ENCODE measurements at places on chromosomes 2 and 18.

GRCh38 chr18:52700816-52701215, 360.8 kb downstream of the DCC start:
- DNase-seq: no peak

DNA sequence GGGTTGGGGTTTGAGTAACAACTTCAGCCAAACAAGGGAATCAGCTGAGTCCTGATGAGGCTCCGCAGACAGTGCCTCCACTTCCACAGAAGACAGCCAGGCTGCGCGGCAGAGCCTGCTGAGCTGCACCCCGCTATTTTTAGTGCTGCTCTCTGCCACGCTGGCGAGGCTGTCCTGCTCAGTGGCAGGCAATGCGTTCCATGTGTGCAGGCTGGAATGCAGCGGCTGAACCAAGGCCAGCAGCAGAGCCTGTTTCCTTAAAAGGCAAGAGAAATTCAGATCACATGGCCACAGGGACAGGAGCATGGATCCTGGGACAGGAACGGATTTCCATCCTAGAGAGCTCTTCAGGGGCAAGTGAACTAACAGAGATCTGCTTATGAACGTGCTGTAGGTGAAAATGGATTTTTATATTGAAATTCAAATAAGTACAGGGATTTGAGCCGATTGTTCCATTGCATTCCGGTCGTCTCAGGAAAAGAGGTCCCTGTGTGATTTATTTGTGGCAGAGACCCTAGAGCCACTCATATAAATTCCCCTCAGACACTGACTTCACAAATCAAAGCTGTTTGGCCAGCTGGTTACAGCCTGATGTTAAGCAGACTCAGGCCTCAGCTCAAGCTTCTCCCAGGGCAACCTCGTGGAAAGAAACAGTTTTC, 98.7 kb downstream of the COL6A3 start:
- no peak for DNase-seq

GRCh38 chr2:222485367-222486211, 61.2 kb downstream of the SGPP2 start:
- no peak for DNase-seq

- DNase-seq: no peak
Observed at GRCh38 chr2:9356261-9356660, 67.1 kb downstream of the ITGB1BP1 start.

DNA sequence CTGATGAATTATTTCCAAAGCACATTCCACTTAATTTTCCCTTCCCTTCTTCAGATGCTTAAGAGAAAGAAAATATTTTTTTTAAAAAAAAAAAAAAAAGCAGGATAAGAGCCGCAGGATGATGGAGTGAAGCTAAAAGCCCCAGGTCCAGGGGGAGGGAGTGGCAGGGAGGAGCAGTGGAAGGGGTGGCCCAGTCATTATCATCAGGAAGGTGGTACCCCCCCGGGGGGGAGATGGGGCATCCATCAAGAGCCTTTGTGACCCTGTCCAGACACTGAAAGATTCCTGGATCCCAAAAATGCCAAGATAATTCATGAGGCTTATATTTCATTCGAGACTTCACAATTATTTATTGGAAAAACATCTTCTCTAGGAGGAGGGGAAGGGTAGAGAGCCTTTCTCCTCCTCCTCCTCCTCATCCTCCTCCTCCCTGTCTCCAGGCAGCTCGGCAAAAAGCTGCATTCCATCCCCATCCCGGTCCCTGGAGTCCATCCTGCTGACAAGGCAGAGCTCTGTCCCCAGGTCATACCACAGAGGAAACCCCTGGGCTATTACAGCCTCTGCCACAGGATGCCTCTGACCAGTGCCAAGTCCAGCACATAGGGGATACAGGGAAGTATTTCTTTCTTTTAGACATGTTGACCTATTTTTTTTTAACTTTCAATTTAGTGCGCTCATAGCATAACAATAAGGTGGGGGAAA, 125.3 kb downstream of the TWIST2 start:
- no peak for DNase-seq

DNA sequence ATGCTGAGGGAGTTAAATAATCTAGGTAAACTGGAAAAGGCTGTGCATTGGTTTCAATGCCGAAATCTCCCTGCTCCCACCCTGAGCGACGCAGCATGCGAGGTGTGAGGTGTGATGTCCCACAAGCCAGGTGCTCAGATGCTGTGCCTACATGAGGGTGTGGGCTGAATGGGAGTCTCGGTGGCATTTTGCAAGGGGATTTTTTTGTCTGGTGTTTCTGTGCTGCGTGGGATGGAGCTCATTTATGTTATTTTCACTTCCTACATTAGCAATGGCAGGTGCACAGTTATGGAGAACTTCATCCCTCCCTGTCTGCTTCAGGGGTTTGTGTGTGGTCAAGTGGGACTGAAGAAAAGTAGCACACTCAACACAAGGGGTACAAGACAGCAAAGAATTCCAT, 110.2 kb upstream of the CCDC68 start:
- no peak for DNase-seq

- no peak for DNase-seq
Observed at GRCh38 chr2:26455670-26456439, 22.1 kb downstream of the OTOF start.

DNA sequence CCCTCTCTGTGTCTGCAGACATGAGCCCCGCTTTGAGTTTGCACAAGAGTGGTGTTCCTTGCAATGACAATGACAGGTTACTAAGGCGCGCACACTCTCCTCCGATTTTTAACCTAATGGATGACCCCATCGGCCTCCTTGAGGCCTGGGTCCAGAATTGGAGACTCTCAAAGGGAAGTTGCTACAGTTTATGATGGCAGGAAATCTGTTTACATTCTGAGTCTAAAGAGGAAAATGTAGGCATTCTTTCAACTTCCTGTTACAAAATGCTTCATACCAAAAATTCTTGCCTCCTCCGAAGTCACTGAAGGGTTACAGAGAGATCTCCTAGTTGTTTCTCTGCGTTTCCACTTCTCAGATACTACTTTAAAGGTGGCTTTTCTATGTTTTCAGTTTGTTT, 225.3 kb upstream of the AGAP1 start:
- DNase-seq: no peak

GRCh38 chr2:44886414-44886813, 55.1 kb upstream of the SIX3 start:
- DNase-seq: no peak

- no peak for DNase-seq
Observed at GRCh38 chr2:227653419-227653818, 13.2 kb upstream of the SCYGR5 start.

GRCh38 chr2:108297436-108298141, 8.9 kb downstream of the SULT1C2 start:
- no peak for DNase-seq

DNA sequence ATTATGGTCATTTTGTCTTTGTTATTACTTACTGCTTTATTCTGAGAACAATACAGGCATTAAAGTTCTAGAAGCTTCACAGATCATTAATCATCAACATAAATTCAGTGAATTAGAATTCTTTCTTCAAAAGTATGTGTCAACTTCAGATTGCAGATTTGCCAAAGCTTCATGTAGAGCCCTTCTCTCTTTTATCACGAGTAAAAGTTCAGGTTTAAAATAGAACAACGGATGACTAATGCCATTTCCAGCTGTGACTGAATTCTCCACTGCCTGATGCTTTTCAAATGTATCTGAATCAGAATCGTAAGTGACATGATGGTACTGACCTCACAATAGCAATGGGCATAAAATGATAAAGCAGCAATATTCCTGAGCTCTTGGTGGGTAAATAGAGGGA, 116.0 kb downstream of the ABCA12 start:
- no peak for DNase-seq

- DNase-seq: no peak
Observed at GRCh38 chr2:231617059-231617926, 24.6 kb downstream of the TEX44 start.

- DNase-seq: no peak
Observed at GRCh38 chr2:155372969-155373368, 674.5 kb downstream of the KCNJ3 start.

GRCh38 chr2:20186078-20186854, 38.7 kb downstream of the SDC1 start:
- no peak for DNase-seq

DNA sequence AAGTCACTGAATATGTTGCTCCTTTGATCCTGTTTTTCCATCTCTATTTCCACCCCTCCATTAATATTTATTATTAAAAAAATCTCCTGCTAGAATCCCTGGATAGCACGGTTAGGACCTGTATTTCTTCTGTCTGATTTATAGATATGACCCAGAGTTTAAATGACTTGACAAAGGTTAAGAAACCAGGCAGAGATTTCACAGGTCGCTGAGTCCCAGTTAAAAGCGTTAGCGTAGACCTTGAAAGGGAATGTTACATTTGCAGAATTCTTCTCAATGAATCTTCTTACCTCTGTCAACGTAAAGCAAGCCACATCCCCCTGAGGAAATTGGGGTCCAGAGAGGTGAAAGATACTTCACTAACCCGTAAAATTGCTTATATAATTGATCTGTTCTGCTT, 220.2 kb downstream of the GCA start:
- no peak for DNase-seq

- no peak for DNase-seq
Observed at GRCh38 chr2:203569677-203570316, 34.7 kb upstream of the RAPH1 start.

GRCh38 chr2:68027959-68028358, 34.8 kb downstream of the C1D start:
- DNase-seq: no peak

DNA sequence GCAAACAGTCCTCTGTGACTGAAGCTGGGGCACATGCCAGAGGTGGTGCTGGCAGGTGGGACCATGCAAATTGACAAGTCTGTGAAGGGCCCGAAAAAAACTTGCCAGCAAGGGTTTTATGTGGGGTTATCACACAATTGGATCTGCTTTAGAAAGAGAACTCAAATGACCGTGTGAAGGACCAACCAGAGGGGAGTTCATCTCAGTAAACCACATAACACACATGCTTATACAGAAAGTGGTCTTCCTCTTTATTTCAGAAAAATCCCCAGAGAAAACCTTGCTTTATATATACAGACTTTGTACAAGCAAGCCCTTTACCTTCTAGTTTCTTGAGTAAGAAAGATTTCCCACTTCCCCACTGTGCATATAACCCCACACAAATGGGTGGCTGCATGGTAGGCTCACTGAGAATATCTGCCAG, 46.7 kb downstream of the KIDINS220 start:
- no peak for DNase-seq

DNA sequence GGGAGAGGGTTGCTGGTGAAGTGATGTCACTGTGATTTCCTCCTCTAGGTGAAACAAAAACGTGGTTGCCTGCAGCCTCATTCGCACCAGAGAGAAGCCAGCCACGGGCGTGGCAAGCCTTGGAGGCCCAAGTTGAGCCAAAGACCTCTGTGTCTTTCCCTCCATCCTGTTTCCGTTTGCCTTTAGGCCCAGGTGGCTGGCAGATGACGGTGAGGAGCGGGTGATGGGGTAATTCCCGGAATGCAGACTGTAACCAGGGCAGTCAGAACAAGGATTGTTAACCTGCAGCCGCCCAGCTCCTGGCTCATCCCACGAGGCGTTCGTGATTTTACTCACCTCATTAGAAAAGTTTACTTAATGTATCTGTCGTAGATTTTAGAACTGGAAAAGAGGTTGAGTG, 14.4 kb downstream of the CTIF start:
- no peak for DNase-seq

GRCh38 chr18:74817576-74817975, 219.9 kb downstream of the ZNF407 start:
- DNase-seq: no peak

GRCh38 chr2:127706215-127706990, 5.1 kb downstream of the SFT2D3 start:
- DNase-seq: no peak

- DNase-seq: no peak
Observed at GRCh38 chr2:205772983-205773382, 90.7 kb downstream of the NRP2 start.

GRCh38 chr2:145807554-145807953, 1287.6 kb upstream of the ZEB2 start:
- DNase-seq: no peak

DNA sequence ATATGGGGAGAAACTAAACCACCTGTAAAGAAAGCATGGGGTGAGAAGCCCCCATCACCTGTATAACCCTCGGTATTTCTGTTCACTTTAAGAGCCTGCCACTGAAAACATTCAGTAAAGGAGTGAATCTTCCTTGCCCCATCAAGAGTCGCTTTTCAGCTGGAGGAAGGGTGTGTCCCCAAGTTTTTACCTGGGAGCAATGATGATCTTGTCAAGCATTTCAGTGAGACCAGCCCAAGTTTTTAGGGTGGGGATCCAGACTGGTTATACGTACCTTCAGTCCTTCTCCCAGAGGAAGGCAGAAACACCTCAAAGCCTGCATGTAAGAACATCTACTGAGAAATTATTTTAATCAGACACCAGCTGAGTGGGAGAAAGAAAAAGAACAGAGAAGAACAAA, at the start of gene DSG1:
TSS of gene DSG1 (plus strand) at position 301 of the 400 bp plus-strand sequence. CDS start 141 bp downstream, outside the sequence.
- no peak for DNase-seq

All from activated T-helper 9 cell treated with anti-CD3 and anti-CD28 coated beads, Interleukin-2, amount 50 U/mL, for 16 hours (primary cell).